ENCODE measurements at places on chromosomes 2 and 18.

DNA sequence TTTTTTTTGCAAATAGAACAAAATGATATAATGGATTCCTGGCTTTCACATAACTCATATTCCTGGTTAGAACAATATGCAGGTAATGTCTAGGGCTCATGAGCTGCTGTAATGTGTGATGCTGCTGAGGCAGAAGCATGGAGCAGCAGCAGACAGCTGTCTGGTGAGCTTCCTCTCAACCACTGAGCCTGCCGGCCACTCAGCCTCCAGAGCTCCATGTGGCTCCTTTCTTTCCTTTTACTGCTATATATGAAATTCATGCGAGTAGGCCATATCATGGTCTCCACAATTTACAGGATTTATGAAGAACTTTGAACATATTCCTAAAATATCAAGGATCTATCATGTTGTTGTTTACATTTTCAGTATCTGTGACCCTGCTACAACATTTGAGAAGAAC, 120.9 kb downstream of the MEP1B start:
- DNase-seq, result no peak

GRCh38 chr2:12369566-12369965, 347.2 kb upstream of the TRIB2 start:
- DNase-seq, result no peak

DNA sequence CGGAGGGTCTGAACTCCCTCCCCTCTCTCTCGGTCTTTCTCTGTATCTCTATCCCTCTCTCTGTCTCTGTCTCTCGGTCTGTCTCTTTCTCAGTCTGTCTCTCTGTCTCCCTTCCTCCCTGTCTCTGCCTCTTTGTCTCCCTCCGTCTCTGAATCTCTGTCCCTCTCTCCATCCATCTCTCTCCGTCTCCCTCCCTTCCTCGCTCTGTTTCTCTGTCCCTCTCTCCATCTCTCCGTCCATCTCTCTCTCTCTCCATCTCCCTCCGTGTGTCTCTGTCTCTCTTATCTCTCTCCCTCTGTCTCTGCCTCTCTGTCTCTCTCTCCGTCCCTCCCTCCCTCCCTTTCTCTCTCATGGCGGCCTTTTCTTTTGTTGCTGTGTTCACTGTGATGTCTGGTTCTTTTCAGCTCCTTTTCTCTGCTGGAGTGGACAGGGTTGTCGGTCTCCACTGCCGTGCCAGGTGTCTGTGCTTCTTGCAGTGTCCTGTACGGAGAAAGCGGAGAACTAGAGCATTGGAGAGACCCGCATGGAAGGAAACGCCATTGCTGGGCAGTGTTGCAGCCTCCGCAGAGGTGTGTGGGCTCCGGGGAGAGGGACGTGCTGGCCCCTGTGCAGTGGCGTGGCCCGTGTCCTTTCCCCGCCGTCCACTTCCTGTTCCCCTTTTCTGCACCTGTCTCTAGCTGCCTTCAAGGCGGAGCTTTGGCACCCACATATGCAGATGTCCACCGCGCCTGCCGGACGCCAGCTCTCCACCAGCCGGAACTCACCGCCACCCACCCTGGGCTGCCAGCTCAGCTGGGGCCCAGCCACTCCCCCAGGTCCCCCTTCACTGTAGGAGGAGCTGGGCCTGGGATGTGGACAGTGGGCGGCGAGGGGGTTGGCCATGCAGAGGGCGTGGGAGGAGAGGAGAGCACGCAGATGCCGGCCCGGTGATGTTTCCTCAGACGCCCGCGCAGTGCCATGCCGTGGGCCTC, 113.1 kb downstream of the NFATC1 start:
- no peak for DNase-seq

- no peak for DNase-seq
These were observed 439.3 kb upstream of the TRIB2 start for GRCh38 chr2:12277241-12278034.

DNA sequence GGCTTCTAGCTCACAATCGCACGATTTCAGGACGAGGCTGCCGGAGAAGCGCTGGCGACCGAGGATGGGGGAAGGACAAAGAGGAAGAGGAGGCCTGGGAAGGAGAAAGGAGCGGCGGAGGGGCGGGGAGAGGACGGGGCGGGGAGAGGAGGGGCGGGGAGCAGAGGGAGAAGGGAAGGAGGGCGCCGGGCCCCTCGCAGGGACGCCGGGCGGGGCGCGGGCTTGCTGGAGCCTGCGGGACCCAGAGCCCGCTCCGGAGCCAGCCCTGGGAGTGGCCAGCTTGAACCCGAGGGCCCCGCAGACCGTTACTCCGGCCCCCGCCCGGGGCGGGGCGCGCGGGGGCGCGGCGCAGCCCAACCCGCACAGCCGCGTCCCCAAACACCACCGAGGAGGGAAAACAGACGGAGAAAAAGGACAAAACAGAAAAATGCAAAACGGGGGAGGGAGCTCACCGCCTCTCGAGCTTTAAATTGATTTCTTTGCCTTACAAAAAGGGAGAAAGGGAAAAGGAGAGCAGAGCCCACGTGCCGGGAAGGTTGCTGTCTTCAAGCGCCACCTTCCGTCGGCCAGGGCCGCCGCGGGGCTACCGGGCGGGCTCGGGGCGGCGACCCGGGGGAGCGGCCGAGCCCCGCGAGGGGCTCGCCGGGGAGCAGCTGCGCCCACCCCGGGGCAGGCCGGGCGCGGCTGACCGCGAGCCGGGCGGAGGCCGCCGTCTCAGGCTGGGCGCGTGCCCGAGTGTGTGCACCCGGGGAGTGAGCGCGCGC, 781 bp upstream of the SOX11 start:
- DNase-seq, result peak; percentile 73

- no peak for DNase-seq
These were observed 76.2 kb downstream of the CHRNA1 start for GRCh38 chr2:174688079-174688478.

- DNase-seq, result no peak
These were observed 51.6 kb downstream of the TSPYL6 start for GRCh38 chr2:54204476-54204875.

GRCh38 chr2:221969087-221969829, 329.5 kb downstream of the PAX3 start:
- DNase-seq, result no peak

DNA sequence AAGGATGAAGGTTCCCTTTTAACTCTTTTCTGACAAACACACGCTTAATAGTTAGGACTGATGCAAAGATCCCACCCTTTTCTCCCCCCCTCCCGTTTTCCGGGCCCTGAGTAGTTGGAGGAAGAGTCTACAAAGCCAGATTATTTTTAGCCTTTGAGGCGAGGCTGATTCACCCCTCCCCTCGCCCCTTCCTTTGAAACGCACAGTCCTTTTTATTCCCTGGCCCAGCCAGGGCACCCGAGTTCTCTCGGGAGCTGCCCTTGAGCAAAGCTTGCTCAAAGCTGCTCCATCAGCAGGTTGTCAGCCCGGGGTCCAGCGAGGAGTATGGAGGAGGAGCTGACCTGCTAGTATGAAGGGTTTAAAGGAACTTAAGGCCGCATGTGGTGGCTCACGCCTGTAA, 47.1 kb upstream of the SPRED2 start:
- DNase-seq, result no peak

DNA sequence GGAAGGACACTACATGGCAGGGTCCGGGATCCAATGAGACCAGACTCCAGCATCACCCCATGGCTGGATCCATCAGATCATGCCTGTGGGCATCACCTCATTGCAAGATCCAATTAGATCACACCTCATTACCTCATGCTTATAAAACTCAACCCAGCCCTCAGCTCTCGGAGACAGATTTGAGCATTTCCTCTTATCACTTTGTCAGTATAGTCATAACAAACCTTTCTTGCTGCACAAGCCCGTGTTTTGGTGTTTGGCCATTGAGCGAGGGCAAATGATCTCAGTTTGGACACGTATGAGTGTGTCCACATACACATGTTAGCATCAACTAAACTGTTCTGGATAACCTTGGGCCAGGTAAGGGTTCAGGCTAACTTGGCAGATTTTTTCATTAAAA, 58.8 kb downstream of the CCDC195 start:
- DNase-seq, result no peak

DNA sequence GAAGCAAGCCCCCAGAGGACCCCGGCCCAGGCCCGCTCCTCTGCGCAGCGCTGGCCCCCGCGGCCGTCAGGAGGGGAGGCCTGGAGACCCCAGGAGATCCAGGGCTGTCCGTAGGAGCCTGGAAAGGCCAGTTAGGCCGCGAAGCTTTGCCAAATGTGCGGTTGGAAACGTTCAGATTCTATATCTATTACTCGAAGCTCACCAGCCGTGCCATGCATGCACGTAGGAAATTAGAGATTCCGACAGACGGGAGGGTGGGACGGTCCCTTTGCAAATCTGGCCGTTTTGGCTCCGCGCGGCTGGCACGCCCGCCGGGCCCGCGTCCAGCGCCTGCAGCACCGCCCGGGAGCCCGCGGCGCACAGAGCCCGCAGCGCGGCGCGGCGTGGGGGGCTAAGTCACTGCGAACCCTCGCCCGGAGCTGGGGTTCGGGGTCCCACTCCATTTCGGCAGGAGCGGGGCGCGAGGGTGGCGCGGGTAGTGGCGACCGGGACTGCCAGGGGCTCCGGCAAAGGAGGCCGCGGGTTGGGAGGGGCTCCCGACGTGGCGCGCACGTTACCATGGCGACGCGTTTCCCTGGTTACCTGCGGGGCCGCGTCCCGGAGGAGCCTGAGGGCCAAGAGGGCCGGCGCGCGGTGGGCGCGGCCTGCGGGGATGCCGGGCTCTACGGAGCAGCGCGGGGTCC, 488.6 kb upstream of the SMIM21 start:
- DNase-seq, result no peak

DNA sequence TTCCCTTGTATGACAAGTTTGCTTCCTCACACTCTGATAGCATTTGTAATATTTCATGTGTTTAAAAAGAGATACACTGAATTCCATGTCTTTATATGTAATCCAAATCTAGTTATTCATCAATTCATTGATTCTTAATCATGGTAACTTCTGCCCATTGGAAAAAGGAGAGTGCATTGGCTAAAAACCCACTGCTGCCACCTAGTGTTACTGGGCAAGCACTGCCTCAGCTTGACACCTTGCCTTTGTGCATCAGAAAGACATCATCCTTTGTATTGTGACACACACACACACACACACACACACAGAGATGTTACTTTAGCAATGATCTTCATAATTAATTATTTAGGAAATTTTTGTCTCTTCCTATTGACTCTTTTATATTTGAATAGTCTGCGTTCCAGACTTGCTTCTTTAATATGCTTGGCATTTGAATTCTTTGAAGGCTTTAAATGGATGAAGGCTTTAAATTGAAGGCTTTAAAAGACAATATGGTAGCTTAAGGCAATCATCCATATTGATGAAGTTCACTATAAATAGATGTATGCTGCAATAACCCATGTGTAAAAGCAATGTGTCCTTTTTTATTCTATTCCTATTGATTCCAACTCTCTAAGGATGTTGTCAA, 414.2 kb upstream of the CHST9 start:
- no peak for DNase-seq

- DNase-seq, result no peak
These were observed 13.2 kb upstream of the FHOD3 start for GRCh38 chr18:36284268-36284667.

- no peak for DNase-seq
These were observed at the start of gene CD8A for GRCh38 chr2:86790676-86791572. Gene CD8A, minus strand, starts transcription at chr2:86790913. Its CDS starts 88 bp downstream, at chr2:86790825.

DNA sequence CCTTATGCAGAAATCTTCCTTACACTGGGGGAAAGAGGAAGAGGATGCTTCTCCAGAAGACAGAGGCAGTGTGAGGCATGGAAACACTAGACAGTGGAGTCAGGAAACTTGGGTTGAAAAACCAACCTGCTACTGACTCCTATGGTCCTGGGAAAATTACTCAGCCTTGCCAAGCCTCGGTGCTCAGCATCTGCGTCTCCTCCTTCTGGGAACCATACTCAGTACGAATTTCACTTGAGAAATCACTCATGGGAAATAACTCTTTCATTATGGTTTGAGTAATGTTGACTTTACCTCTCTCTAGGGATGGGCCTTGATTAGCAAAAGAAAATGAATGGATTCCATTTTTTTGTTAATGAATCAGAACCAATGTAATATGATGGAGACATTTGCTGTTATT, 96.5 kb downstream of the KCNE4 start:
- DNase-seq, result no peak

- DNase-seq, result no peak
These were observed 344.9 kb downstream of the CPS1 start for GRCh38 chr2:210901326-210901725.

GRCh38 chr2:45778720-45779171, 127.3 kb downstream of the PRKCE start:
- DNase-seq, result no peak

GRCh38 chr2:98296440-98296839, 49.8 kb upstream of the CNGA3 start:
- DNase-seq, result no peak

- no peak for DNase-seq
These were observed 631.8 kb upstream of the RAB6C start for GRCh38 chr2:129347486-129348217.

DNA sequence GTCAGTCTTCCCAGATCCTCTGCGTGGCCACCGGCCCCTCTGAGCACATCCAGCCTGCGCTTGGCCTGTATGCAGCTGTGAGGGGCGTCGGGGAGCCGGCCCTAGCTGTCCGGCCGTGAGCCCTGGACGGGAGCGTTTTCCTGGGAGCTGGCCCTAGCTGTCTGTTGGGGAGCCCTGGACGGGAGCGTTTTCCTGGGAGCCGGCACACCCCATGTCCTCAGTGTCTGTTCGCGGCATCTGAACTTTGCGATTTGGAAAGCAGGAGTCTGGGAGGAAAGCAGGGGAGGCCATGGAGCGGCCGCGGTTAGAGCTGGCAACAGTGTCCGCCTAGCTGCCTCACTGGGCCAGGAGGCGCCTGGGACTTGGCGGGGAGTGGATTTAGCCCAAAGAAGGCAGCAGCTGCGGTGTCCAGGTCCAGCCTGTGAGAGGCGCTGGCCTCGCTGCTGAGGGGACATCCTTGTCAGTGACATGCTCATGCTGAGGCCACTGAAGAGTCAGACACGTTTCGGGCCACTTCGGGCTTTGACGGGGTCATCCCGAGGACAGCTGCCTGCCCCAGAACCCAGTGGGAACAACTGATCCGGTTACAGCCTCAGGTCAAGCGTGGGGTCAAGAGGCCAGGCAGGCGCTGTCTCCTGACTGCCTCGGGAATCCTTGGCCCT, 75.8 kb downstream of the KCNG2 start:
- DNase-seq, result no peak

DNA sequence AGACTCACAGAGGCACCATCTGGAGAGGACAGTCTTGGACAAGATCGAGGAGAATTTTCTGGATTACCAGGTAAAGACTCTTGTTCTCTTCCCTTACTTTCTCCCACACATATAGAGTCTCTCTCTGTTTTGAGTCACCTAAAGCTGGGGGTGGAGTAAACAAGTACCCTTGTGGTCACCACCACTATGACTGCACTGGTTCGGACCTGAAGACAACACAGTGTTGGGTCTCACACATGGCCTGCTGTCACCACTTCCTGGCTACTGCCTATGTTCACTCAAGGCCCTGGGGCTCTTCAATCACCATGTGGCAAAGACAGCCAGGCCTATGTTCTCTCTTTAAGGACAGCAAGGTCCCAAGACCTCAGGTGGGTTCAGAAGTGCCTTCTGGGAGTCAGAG, 253.3 kb upstream of the VRK2 start:
- no peak for DNase-seq

GRCh38 chr2:48914477-48915089, 159.1 kb upstream of the LHCGR start:
- no peak for DNase-seq

DNA sequence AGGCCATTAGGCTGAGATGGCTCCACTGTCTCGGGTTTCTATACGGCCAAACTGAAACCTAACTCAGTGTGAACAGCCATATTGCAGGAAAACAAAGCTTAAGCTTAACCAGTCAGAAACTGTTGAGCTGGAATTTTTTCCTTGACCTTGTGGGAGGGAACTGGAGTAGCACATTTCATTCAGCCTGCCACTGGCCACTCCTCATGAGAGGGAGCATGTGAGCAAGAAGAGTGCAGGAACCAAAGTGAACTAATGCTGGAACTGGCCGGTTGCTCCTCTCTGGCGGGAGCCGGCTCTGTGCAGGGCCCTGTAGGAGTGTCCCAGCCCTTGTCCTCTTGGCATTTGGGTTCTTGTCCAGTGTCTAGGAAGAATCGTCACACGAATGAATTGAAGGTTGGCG, 5.9 kb upstream of the POLE4 start:
- no peak for DNase-seq
